ENCODE measurements at places on chromosomes 7 and 10. TPM values are rescaled to one million over a fixed set of nuclear protein-coding genes. Genes with fewer than 3 reads are reported as not detected.

DNA sequence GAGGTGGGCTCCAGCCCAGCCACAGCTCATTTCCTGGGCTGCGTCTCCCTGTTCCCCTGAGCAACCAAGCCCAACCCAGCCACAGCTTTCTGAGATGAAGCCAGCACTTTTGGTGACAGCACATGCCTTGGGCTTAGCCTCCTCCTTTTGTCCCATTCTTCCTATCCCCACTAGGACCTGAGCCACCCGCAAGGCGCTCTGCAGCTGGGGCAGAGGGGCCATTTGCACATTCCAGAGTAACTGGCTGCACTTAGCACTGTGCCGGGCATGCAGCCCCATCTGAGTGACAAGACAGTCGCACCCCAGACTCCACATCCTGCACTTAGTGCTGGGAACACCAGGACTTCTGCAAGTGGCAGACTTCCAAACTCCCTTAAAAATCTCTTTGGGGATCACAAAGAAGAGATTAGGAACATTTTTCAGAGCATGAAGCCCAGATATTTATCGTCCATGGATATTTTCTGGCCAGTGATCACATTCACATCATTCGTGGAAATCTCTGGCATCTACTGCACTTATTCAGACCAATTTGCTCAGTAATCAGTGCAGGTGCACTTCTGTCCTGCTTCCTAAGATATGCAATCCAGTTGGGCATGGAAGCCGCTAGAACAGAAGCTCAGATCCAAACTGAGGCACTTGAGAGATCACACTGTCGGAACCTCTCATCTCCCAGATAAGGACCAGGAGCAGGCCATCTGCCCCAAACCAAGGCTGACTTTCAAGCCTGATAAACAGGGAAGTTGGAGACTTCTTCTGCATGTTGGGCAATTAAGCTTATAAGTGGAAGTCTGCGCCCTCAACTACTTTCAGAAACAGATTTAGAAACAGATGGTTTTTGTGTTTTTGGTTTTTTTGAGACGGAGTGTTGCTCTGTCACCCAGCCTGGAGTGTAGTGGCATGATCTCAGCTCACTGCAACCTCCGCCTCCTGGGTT lies 26.4 kb downstream of the CHST15 start:
- peak; percentile 85 for DNase-seq

DNA sequence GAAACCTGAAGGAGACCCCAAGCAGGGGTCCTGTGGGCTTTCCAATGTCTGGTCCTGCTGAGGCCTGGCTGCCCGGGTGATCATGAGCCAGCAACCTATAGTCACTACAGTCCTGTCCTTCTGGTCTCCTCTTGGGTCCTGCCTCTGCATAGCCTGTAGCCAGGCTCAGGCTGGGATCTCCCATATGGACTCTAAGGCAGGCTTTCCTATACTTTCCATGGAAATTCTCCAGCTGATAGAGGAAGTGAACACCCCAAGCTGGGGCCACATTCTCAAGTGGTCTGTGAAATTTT lies 26.4 kb downstream of the ANXA8 start:
- no peak for DNase-seq

DNA sequence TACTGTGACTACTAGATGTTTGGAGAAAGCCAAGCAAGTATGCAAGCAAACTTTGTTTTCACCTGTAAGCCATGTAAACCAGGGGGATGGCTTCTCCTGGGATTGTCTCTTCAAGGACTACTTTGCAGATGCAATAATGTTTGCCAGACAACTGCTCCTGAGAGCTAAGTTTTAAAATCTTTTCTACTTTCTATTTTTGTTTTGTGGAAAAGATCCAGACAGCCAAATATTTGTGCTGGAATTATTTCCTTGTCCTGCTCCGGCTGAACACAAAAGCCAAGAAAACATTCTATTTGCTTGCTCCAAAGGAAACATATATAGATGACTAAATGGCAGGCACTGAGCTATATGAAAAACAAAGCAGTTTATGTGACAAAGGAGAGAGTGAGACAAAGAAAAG lies 51.6 kb downstream of the TFPI2 start:
- DNase-seq, result no peak

DNA sequence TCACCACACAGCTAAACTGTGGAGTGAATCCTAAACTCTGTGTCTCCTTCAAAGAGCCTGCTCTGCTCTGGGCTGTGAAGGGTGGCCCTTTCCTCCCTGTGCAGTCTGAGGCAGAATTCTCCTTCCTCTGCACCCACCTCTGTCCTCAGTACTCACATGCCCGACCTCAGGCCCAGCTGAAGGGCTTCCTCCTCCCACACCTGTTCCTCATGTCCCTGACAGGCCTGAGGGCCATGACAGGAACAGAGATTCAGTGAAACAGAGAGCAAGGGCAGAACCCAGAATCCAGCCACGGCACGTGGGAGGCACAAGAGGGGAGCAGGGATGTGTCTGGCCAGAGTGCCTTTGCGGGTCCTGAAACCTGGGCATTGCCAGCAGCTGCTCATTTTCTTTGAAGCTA lies 13.9 kb downstream of the CREB3L2 start:
- DNase-seq, result no peak

PAPSS2 gene
- total RNA-seq, result 25.8 TPM

- no peak for DNase-seq
Measured at GRCh38 chr10:117143103-117143823, 5.2 kb upstream of the VAX1 start.

GATAD1 gene
- total RNA-seq, result 41.6 TPM

GRCh38 chr7:127251465-127252376 lies 1.0 kb downstream of the GRM8 start:
- DNase-seq, result peak; percentile 75

- DNase-seq, result no peak
Measured at GRCh38 chr10:124349996-124350280, 68.8 kb downstream of the OAT start.

C10orf53 gene
- total RNA-seq, result not detected

DNA sequence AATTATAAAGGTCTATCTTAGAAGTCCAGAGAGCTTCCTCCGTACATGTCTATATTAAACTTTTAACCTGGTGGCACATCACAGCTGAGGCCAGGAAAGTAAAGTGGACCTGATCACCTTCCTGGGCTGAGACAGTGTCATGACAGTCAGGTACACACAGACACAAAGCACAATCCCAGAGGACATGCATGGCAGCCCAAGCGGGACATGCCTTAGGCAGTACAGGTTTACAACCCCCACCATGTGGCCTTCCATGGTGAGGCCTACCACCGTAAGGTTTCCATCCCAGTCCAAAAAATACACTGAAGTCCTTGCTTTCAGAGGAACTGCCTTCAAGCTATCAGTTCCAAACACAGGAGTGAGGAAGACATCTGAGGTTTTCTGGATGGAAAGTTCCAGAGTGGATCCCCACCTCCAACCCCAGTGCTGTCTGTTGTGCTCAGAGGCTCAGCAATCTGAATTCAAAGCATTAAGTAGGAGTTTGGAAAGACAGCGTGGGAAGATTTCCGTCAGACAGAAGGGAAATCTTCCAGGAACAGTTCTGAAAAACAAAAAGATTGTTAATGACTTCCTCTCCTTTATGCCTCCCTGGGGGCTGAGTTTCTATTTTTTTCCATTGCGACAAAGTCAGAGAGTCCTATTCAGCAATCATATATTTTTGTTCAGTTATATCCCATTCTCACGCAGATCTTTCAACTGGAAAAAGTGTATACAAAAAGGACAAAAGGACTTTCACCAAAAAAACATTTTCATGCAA lies 20.1 kb downstream of the IFIT3 start:
- DNase-seq, result no peak

FFAR4 gene
- total RNA-seq, result not detected

GIMAP4 gene
- total RNA-seq, result not detected

DNA sequence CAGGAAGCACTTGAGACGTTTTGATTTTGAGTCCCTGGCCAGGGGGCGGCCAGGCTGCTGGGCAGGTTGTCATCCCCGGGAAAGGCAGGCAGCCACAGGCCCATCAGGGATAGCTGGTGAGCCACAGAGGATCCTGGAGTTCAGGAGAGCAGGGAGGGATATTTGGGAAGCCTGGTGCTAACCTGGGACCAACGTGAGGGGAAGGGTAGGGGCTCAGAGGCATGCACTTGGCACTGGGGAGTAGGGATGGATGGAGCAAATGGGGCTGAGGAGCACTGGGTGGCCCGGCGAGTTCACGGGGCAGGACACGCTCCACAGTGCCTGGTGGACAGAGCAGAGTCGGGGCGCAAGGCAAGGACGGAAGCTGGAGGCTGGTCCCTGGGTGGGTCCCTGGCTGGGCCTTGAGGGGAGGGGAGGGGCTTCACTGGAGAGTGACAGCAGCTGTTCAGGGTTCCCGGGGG lies 30.2 kb downstream of the LRRC27 start:
- DNase-seq, result peak; percentile 53

MALRD1 gene
- total RNA-seq, result not detected

DNA sequence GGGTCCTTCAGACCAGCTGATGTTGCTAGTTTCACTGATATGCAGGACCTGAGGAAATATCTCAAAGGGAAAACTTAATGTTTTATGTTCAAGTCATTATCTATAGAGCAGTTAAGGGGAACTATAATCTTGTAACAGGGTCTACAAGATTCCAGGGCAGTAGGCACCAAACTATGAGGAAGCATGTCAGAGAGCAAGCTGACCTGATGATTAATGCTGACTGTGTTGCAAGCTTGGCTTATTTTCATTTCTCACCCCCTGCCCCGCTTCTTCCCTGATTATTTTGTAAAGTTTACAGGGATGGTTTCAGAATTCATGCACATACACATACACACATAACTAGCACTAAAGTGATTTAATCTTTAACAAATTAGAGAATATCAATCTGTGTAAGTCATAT lies 84.3 kb upstream of the CACNA2D1 start:
- DNase-seq, result no peak

MAGI2 gene
- total RNA-seq, result 6.2 TPM

GJD4 gene
- total RNA-seq, result not detected

CAMK2B gene
- not detected for total RNA-seq

LRMDA gene
- not detected for total RNA-seq

GRCh38 chr10:97503406-97503805 lies 4.7 kb downstream of the UBTD1 start:
- no peak for DNase-seq

BLNK gene
- total RNA-seq, result not detected

DNA sequence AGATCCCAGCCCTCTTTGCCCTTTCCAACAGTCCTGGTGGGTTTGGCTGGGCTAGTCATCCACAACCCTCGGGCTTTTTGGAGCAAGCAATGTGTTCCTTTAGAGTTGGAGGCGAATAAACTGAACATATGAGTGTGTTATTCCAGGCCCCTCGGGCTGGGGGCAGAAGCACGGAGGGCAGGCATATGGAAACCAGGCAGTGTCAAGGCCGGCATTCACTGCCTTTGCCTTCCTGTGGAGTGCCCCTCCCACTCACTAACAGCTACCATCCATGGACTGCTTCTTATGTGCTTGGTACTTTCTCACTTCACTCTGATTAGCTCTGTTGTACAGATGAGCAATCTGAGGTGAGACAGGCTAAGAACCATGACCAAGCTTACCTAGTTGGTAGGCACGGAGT lies 53.9 kb upstream of the EFCAB10 start:
- DNase-seq, result no peak

GRCh38 chr7:103679151-103680132 lies 233.4 kb upstream of the SLC26A5 start:
- DNase-seq, result no peak

- DNase-seq, result no peak
Measured at GRCh38 chr10:11154849-11155498, 137.3 kb downstream of the CELF2 start.

GRCh38 chr7:15457990-15458955 lies 103.5 kb downstream of the AGMO start:
- DNase-seq, result no peak

GRCh38 chr10:50574305-50574704 lies 49.5 kb downstream of the SGMS1 start:
- DNase-seq, result no peak

GRCh38 chr10:92692697-92693533 lies 3.2 kb downstream of the HHEX start:
- no peak for DNase-seq

DNA sequence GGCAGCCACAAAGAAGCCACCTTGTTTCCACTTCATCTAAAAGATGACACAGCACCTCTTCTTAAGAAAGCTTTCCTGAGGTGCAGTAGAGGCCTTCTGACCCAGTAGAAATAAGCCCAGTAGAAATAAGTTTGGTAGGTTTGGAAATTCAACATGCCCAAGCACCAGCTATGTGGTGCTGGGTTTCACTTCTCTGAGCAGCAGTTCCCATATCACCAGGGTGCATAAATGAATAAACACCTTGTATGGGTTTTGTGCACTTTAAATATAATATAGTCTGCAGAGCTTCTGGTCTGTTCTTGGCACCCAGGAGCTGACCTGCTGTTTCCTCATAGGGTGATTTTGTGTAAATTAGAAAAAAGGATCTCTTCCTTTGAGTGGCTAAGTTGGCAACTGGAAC lies 492.4 kb upstream of the SORCS1 start:
- no peak for DNase-seq

MACC1 gene
- 0.21 TPM for total RNA-seq

GRCh38 chr7:120991581-120991980 lies 3.1 kb downstream of the CPED1 start:
- no peak for DNase-seq

GRCh38 chr7:49486974-49487829 lies 286.2 kb upstream of the VWC2 start:
- peak; percentile 2 for DNase-seq

CACNA2D1 gene
- total RNA-seq, result 14.9 TPM

DNA sequence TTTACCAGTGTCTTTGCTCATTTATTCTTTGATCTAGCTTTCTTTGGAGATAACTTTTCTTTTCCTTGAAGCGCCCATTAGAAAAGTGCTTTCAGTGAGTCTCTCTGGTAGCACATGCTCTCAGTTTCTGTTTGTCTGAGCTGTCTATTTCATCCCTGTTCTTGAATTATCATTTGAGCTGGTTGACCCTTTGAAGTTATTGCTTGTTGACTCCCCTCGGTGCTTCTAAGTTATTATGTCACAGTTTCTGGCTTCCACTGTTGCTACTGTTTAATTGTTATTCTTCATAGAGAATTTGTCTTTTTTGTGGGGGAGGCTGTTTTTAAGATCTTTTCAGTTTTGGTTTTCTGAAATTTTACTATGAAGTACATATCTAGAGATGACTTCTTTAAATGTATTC lies 11.4 kb upstream of the PRF1 start:
- no peak for DNase-seq

GRCh38 chr10:31963589-31963980 lies 35.0 kb upstream of the ARHGAP12 start:
- DNase-seq, result no peak

BTBD16 gene
- 0.42 TPM for total RNA-seq

CNNM1 gene
- total RNA-seq, result 0.66 TPM

- no peak for DNase-seq
Measured at GRCh38 chr7:78323118-78323517, 524.5 kb downstream of the PHTF2 start.

C10orf71 gene
- total RNA-seq, result not detected

GRCh38 chr10:34602478-34602877 lies 212.6 kb downstream of the PARD3 start:
- DNase-seq, result no peak

GRCh38 chr7:142927085-142927745 lies 6.3 kb downstream of the TRPV5 start:
- DNase-seq, result no peak
